HCT116 (cell line): ENCODE measurements at places on chromosomes 4 and X.

- peak; percentile 65 for DNase-seq
Measured at GRCh38 chr4:141375855-141376254, 155.2 kb downstream of the ZNF330 start.

GRCh38 chr4:80058740-80059139, 14.3 kb downstream of the ANTXR2 start:
- no peak for DNase-seq

DNA sequence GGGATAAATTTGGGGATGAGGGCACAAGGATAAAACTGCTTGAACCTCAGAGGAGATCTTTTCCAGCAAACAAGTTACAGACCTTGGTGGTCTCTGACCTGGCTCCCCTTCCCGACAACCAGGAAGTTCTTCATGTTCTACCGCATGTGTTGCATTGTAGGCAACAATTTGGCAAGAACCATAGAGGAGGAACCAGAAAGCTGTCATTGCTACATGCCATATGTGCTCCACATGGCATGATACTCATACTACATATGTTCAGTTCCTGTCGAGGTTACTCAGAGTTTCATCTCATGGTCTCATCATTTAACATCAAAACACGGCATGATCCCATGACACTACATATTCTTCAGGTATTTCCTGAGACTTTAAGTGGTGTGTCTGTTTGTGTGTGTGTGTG, 235.9 kb downstream of the OR13H1 start:
- DNase-seq: no peak

DNA sequence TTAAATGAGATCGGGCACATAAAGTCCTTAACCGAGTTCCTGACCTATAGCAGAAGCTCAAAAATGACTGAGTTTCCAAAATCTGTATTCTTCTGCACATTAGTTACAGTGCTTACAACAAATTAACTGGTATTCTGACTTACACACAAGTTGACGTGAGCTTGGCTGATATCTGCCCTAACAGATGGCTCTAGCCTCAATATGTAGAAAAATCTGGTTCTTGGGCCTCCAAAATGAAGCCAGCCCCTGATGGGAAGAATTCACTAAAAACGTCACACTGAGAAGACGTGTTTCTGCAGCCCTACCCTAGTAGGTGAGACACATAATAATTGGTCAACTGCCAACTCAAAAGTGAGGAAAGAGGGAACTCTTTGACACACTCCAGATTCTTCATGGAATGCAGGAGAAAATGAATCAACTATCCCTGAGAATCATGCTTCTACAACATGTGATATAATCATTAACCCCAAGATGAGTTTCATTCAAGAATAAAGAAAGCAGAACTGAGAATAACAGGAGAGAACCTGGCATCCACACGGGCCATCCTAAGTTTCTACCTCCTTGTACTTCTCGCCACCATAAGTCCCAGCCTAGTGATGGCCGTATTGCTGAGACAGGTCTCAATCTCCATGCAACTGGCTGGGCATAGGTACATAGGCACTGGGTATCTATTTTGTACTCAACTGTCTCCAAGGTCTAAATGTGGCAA, 8.2 kb downstream of the STX18 start:
- no peak for DNase-seq

- DNase-seq: no peak
Measured at GRCh38 chrX:39629001-39629400, 468.8 kb downstream of the BCOR start.

DNA sequence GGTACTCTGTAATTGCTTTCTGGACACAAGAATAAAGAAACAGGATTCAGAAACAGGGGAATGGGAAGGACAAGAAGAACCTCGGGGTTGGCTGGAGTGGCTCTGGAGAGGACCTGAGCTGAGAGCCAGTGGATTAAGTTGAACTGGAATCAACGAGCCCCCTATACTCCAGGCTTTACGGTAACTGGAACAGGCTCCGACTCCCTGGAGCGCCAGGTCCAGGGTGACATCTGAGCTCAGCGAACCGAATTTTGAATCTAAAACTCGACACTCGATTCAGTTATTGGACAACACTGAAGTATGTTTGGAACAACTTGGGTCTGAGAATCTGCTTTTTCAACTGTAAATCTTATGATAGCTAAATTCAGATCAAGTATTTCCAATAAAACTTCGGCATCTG, 23.9 kb downstream of the HMX1 start:
- DNase-seq: peak; percentile 12

GRCh38 chrX:150940844-150941495, 42.2 kb upstream of the HMGB3 start:
- no peak for DNase-seq

GRCh38 chr4:105837037-105837436, 58.2 kb upstream of the NPNT start:
- no peak for DNase-seq

GRCh38 chrX:129116676-129117470, 406.4 kb downstream of the SMARCA1 start:
- no peak for DNase-seq

DNA sequence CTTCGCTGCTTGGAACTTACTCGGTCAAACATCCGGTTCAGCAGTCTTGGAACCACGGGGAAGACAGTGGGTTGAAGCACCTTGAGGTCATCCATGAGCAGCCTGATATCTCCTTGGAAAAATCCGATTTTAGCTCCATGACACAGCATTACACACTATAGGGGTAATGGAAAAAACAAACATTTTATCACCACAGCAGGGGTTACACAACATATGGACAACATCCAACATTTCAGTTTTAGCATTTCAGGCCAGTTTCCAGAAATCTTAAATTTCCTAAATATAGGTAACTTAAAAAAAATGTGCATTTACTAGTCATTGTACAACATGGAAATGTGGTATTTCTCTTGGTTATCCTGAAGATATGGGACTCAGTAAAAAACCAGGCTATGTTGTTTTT, 34.4 kb upstream of the CENPU start:
- DNase-seq: no peak

GRCh38 chrX:81261576-81261975, 59.7 kb downstream of the SH3BGRL start:
- no peak for DNase-seq

GRCh38 chr4:997375-998071, 4.3 kb upstream of the SLC26A1 start:
- DNase-seq: no peak

GRCh38 chr4:1964443-1964842, 44.3 kb downstream of the NELFA start:
- DNase-seq: no peak

- no peak for DNase-seq
Measured at GRCh38 chr4:52576326-52576725, 82.8 kb downstream of the USP46 start.

- no peak for DNase-seq
Measured at GRCh38 chr4:38703635-38704034, 39.6 kb downstream of the KLF3 start.

- DNase-seq: peak; percentile 73
Measured at GRCh38 chr4:153127760-153128494, 76.3 kb upstream of the TRIM2 start.

- no peak for DNase-seq
Measured at GRCh38 chrX:152600853-152601633, 36.7 kb upstream of the GABRQ start.

GRCh38 chrX:103215425-103215991, 600 bp downstream of the BEX4 start:
- no peak for DNase-seq

GRCh38 chrX:106612393-106612763, 600 bp downstream of the RADX start:
- no peak for DNase-seq

DNA sequence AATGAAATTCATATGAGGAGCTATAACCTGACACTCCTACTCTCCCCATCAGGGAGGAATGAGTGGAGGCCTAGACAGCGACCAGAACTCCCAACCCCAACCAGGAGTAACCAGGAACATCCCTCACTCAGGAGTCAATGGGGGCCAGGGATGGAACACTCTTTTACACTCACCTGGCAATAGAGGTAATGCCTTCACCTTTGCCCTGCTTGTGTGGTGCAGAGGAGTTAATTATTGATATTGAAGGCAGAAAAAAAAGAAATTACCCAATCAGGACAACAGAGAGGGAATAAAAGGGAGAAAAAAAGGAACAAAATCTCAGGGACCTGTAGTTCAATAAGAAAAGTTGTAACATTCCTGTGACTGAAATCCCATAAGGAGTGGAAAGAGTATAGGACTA, 141.5 kb downstream of the PPP4R3C start:
- DNase-seq: no peak

DNA sequence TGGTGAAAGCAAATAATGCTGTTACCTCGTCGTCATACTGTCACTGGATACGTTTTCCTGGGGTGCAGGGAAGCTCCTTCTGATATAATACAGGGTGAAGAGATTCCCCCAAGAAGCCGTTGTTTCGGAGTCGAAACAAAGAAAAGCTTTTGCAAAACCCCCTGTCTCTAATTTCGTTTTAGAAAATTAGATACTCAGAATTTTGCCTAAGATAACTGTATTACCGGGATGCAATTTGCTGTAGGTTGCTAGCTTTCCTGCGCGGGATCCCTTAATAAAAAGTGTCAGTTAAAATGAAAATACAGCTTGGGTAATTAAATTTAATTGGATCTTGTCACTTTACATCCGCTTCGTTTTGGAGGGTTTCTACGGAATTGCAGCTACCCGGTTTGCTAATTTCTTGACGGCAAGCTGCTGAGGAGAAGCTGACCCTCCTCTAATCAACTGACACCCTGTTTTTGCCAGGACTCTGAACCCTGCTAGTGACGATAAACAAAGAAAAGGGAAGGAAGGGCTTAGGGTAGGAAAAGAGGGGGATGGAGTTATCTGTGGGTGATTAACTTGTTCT, 174.6 kb downstream of the SHOX start:
- no peak for DNase-seq

GRCh38 chr4:145047151-145047550, 50.8 kb downstream of the ANAPC10 start:
- no peak for DNase-seq

DNA sequence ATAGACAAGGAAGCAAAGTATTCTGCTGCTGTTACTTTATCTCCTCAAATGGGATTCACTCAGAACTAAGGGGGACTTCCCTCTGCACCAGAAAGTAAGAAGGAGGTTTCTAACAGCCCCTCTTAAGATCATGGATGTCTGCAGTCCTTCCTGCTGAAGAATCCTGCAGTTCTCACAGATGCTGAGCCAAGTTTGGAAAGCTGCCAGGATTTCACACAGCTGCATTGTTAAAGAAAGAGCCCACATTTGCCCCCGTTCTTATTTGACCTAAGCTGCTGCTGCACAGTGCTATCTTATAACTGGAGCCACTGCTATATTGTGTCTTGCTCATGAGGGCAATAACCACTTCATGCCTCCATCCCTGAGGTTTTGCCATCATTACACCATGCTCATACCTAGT, 81.1 kb downstream of the FAAH2 start:
- DNase-seq: no peak

GRCh38 chrX:7055386-7056137, 92.0 kb upstream of the STS start:
- DNase-seq: no peak

GRCh38 chrX:9316096-9316495, 148.8 kb upstream of the TBL1X start:
- DNase-seq: no peak

DNA sequence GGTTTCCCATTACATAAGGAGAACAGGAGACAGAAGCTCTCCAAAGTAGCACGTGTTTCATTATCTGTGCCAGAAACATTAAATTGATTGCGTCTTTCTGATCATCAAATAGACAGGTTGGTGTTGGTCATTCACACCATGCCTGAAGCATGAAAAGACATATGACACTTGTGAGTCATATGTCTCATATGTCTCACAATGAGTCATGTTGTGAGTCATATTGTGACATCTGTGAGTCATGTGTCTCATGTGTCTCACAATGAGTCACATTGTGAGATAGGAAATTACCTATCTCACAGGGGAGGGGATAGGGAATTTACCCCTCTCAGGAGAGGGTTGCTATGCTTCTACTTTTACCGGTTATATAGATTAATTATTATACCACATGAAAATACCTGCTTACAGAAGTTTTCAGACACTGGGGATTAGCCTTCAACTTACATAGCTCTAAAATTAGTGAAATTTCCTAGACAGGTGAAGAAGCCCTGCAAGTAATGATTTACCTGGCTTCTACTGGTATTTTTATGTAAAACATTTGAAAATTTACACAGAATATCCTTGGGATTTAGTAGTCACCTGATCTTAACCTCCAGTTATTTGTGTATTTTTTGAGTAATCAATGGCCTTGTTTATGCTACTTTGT, 80.8 kb downstream of the NPFFR2 start:
- DNase-seq: peak; percentile 39

DNA sequence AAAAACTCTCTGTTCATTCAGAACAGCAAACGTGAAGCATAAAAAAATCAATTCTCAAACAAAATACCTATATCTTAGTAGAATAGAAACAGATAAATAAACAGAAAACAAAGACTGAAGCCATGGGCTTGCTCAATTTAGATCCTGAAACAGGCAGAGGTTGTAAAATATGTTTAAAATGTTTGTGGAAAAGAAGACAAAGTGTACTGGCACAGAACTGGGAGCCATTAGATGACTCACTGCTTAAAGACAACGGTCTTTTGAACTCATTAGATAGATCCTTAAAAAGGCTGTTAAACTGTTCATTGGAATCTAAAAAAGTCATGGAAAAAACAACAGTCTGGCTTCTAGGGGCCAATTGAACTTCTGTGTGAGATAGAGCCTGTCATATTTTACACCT, 247.0 kb upstream of the NDST4 start:
- DNase-seq: no peak

GRCh38 chr4:42570221-42570620, 86.7 kb downstream of the ATP8A1 start:
- DNase-seq: no peak

DNA sequence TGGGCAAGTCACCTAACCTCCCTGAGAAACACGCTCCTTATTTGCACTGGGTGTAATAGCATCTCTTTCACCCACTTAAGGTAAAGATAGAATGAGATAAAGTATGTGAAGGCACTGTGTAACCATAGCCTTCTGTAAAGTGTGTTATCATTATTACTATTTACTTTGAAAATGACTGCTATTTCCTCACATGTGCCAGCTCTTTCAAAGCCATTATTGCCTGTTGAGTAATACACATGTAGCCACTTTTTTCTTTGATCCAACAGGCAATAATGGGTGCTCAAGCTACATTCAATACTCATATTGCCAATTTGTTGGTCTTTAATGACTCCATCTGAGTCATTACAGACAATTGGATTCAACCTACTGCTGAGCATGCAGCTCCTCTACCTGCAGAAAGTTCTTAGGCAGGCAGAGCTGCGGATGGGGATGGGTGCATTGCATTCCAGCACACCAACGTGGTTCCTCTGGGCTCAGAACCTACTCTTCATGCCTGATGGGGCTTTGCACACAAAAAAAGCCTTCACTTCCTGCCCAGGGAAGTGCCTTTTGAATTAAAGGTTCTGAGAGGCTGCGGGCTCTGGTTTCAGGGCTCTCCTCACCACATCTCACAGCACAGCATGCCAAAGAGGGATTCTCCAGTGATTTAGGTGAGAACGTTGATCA, 9.7 kb downstream of the PTCHD1 start:
- no peak for DNase-seq

GRCh38 chrX:42627891-42628290, 150.1 kb downstream of the PPP1R2C start:
- no peak for DNase-seq

- DNase-seq: no peak
Measured at GRCh38 chr4:17276776-17277175, 235.1 kb downstream of the QDPR start.

GRCh38 chr4:81746773-81747172, 275.1 kb upstream of the RASGEF1B start:
- no peak for DNase-seq

- DNase-seq: no peak
Measured at GRCh38 chr4:41380511-41381157, 123.9 kb downstream of the UCHL1 start.

- no peak for DNase-seq
Measured at GRCh38 chrX:20488473-20488872, 221.8 kb upstream of the RPS6KA3 start.

- DNase-seq: no peak
Measured at GRCh38 chrX:37765507-37765906, 14.4 kb upstream of the CYBB start.
